ENCODE measurements at places on chromosomes 7 and 10. TPM values are rescaled to one million over a fixed set of nuclear protein-coding genes. Genes with fewer than 3 reads are reported as not detected.

PDGFA gene
- 18.5 TPM for total RNA-seq

ZNF212 gene
- total RNA-seq: 11.3 TPM

CCL24 gene
- total RNA-seq: not detected

INHBA gene
- total RNA-seq: 0.28 TPM

CYP3A4 gene
- total RNA-seq: 0.15 TPM

STEAP1 gene
- total RNA-seq: 5.5 TPM

CPN1 gene
- total RNA-seq: not detected

ASAH2B gene
- total RNA-seq: 3.3 TPM

TCAF2 gene
- 0.28 TPM for total RNA-seq

ARL3 gene
- total RNA-seq: 20.7 TPM

RNF32 gene
- 3.5 TPM for total RNA-seq
